ENCODE measurements at places on chromosomes 1 and 21.

DNA sequence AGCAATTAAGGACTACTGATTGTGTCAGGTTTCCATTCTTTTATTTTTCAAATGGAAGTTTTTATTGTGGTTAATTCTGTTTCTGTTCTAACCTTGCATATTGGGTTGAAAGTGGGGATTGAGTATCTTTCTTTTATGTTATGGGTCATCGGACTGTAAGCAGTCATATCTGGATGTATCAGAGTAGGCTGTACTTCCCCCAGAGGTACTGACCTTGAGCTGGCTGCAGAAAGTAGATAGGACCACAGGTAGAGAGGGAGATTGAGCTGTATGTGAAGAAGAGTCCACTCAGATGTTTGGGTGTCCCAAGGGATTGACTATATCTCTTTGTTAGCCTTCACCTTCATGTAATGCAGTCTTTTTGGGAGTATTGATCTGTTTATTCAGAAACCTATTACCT, 20.5 kb upstream of the ALG14 start:
- DNase-seq, result no peak

GRCh38 chr21:27590271-27590670, 623.4 kb upstream of the ADAMTS5 start:
- no peak for DNase-seq

DNA sequence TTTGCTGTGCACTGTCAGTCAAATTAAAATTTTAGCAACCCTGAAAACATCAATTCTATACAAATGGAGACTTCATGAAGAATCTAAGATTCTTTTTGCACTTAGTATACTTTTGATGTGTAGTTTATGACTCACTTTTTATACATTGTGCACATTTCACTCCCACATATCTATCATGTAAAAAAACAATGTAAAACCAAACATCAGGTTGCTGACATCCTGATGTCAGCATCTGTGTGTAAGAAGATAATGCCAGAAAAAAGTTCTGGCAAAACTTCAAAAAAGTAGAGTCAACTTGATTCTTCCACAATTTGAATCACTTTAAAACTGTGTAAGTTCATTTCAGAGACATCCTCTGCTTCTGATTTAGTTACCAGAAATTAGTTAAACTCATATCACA, 115.7 kb downstream of the CENPF start:
- DNase-seq, result no peak

DNA sequence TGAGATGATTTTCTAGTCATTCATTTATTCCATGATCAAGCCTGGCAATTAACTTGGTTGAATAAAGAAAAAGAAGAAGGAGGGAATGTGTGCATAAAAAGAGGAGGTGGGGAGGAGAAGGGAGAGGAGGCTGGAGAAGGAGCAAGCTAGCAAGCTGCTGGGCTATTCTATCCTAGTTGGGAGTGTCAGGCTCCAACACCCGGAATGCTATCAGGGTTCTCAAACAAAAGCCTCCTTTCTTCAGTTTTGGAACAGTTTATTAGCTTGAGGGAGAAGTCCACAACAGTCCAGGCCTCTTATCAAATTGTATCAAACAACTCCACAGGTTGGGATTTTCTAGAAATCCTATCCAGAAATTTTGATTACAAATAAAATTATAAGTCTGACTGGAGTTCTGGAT, 80.0 kb downstream of the BCAR3 start:
- DNase-seq, result no peak

- DNase-seq, result no peak
Measured at GRCh38 chr1:247293047-247293446, 37.2 kb downstream of the VN1R5 start.

GRCh38 chr1:25451908-25452307, 21.2 kb downstream of the MACO1 start:
- no peak for DNase-seq

- DNase-seq, result no peak
Measured at GRCh38 chr1:151476083-151476482, 16.8 kb upstream of the POGZ start.

- no peak for DNase-seq
Measured at GRCh38 chr1:48665708-48666407, 110.8 kb downstream of the BEND5 start.

- no peak for DNase-seq
Measured at GRCh38 chr1:115501476-115501875, 140.3 kb upstream of the VANGL1 start.
